ENCODE measurements at places on chromosomes 6 and 20.
A peak's percentile ranks its signal among the peaks of the same experiment; 100 is the strongest.

DNA sequence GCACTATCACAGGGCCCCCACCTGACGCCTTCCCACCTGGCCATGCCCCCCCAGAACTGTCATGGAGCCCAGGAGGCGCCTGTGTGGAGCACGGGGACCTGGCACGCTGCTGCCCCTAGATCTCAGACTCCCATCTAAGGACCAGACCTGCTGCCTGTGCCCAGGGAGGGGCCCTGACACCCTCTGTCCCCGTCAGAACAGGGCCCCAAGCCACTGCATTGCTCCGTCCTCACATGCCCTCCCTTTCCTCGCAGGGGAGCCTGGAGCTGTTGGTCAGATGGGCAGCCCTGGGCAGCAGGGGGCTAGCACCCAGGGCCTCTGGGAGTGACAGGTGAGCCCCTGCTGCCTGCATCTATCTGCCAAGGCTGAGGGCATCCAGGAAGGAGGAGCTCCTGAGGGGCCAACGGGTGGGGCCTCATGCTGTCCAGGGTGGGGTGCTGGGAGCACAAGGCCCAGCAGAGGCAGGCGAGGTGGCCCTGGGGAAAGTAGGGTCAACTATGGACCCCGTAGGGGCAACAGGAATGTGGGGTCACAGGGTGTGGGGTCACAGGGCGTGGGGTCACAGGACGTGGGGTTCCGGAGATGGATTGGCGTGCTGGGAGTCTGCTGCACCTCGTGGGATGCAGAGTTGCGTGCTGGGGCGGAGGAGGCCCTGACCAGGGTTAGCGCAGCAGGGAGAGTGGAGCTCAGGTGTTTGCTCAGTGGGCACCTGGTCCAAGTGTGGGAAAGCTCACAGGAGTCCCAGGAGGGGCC lies 31.6 kb downstream of the CHRNA4 start:
- no peak for DNase-seq

DNA sequence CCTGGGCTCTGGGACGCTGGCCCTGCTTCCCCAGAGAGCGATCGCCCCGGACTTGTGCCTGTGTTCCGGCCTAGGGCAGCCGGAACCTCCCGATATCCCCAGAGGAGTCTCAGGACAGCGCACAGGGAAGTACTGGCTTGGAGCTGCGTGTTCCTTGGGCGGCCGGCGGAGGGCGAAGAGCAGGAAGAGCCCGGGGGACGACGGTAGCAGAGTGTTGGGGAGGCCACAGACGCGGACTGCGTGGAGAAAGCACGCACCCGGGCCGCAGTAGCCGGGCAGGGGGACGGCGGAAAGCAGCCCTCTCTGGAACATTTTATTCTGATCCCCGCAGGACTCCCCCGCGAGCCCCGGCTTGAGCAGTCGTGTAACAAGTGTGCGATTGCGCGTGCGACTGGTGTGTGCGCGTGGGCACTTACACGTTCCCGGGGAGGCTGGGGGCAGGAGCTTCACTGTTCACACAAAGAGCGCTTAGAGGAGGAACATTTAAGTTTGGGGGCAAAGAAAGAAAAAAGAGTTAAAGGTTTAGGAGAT lies 36.1 kb downstream of the NCR2 start:
- DNase-seq = no peak

GRCh38 chr6:34374069-34374468 lies 18.4 kb downstream of the NUDT3 start:
- no peak for DNase-seq

- DNase-seq = no peak
Observed at GRCh38 chr6:122202576-122203137, 196.8 kb upstream of the HSF2 start.

DNA sequence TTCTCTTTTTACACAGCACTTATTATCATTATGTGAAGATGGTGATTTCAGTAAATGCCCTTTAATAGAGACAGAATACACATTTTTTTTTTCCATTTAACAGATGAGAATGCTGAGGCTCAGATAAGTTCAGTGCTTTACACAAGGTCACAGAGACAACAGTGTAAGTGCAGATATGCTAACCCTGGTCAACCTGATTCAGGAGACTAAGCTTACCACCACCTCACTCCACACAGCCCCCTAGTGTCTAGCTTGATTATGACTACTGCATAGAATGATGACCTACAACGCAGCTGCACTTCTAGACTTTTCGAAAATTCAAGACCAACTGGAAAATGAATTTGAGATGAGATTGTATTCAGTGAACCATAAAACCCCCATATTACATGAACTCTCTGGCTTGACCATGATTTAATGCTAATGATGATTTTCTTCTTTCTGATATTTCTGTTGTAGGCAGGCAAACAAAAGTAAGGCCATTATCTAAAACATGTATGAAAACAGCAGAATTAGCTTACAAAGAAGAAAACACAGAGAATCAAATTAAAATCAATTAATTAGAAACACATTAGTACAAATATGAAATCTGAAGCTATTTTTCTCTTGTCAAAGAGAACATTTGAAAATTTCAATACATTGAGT lies 212.1 kb upstream of the PHACTR1 start:
- peak; percentile 21 for DNase-seq

DNA sequence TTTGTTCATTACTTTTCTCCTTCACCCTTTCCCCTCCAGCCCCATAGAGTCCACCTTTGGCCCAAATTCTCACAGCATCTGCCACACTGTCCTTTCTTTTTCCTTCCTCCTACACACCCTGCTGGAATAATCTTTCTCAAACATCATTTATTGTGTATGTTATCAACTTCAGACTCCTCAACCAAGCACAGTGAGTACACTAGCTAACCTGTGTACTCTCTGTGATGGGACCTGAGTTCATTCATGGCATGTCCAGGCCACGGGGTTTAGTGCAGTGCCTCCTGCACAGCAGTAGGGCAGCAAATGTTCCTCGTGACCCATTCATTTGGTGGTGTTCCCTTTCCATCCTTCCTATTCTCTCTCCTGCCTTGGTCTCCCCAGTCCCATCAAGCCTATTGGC lies 7.1 kb upstream of the ARMC12 start:
- DNase-seq = no peak

DNA sequence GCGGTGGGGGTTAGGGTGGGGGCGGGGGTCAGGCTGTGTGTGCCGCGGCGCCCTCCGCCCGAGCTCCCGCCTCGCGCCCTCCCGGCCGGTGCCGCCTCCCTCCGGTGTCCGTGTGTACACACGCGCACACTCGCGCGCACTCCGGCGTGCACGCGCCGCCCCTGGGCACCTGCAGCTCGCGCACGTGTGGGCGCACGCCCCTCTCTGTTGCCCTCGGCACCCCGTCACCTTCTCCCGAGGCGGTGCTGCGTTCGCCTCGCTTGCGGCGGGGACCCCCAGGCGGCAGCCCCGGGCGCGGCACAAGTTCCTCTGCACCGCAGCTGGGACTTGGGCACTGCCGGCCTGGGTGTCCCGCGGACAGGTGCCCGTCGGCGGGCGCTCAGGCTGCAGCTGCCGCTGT lies 525 bp downstream of the MACROD2 start:
- DNase-seq = no peak

- DNase-seq = no peak
Observed at GRCh38 chr20:46119028-46119546, 973 bp downstream of the CD40 start.

DNA sequence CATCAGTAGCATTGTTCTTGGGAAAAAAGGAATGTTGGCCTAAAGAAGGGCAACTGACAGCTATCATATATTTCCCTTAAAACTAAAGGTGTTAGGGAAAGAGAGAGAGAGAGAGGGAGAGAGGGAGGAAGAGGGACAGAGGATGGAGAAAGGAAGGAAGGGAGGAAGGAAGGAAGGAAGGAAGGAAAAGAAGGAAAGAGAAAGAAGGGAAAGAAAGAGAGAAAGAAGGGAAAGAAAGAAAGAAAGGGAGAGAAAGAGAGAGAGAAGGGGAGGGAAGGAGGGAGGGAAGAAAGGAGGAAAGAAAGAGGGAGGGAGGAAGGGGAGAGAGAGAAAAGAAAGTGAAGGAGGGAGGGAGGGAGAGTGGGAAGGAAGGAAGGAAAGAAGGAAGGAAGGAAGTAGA lies 37.7 kb upstream of the ADGRF5 start:
- DNase-seq = no peak

- no peak for DNase-seq
Observed at GRCh38 chr6:132584698-132585097, 4.8 kb downstream of the TAAR5 start.

DNA sequence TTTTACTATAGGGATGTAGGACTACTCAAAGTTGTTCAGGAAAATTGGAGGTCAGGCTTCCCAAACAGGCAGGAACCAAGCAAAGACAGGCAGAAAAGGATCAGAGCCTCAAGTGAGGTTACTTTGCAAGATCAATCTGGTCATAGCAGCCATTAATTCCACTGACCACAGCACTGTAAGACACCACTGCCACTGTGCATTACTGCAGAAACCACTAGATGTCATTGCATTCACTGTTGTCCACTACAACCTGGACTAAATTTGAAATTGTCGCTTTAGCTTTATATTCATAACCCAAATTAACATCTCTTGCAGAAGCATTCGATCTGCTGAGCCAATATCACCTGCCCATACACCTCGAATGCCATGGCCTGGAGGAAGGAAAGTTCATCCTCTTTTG lies 126.9 kb upstream of the UFL1 start:
- DNase-seq = no peak

- DNase-seq = peak; percentile 69
Observed at GRCh38 chr20:50804437-50805348, 9.8 kb downstream of the BCAS4 start.

DNA sequence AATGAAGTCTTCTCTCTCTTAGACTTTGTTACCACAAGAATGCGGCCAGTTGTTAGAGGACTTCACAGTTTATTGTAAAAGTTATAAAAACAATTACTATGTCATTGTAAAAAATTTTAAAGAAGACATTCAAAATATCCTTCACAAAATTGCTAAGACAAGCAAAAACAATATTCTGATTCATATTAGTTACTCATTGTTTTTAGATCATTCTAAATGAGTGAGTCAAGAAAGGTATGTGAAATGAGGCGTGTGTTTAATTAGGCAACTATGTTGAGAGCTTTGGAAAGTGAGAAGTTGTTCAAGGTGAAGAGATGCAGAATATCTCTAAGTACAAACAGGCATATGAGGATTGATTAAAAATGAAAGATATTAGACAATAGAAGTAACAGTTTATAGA lies 875.3 kb downstream of the EYS start:
- DNase-seq = no peak

DNA sequence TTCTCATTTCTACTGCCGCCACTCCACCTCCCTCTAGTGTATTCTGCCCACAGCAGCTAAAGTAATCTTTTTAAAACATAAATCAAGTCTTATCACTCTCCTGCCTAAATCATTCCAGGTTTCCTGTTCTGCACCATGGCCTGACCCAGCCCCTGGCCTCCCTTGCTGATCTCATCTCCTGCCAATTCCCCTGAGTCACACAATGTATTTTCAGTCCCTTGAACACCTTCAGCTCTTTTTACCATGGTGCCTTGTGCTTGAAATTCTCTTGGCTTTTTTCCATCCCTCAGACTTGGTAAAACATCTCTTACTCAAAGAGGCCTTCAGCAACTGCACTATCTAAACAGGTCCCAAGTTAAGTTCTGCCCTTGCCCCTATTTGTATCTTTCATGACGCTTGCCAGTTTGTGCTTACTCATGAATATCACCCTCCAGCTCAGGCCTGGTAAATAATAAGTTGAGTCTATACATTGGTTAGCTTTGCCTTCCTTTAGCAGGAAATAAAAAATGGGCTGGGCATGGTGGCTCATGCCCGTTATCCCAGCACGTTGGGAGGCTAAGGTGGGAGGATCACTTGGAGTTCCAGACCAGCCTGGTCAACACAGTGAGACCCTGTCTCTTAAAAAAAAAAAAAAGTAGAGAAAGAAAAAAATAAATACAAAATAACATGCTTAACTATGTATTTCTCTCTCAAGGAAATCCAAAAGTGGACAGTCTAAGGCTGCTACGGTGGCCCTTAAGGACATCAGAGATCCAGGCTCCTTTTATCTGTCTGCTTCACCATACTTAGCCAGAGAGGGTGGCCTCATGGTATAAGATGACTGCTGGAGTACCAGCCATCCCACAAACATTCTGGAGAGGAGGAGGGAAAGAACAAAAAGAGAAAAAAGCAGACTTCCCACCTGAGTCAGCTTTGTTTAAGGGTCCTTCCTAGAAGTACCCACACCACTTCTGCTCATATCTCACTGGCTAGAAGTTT lies 62.2 kb downstream of the ARFGEF2 start:
- no peak for DNase-seq

DNA sequence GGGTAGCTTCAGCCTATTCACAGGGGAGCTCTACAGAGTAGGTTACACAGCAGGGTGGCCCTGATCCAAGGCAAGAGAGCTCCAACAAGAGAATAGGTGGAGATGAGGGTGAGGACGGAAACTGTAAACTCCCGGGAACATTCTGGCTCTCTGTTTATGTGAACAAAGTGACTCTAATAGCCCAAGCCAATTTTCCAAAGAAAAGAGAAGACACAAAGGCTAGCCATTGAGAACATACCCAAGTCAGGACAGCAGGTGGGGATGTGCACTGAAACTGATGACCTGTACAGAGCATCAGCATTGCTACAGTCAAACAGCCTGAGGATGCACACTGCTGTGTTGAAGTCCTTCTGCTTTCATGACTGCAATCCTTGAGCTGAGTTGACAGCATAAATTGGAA lies 136.0 kb upstream of the TOP1 start:
- DNase-seq = no peak

- DNase-seq = no peak
Observed at GRCh38 chr20:42258564-42259302, 640.6 kb upstream of the CHD6 start.

DNA sequence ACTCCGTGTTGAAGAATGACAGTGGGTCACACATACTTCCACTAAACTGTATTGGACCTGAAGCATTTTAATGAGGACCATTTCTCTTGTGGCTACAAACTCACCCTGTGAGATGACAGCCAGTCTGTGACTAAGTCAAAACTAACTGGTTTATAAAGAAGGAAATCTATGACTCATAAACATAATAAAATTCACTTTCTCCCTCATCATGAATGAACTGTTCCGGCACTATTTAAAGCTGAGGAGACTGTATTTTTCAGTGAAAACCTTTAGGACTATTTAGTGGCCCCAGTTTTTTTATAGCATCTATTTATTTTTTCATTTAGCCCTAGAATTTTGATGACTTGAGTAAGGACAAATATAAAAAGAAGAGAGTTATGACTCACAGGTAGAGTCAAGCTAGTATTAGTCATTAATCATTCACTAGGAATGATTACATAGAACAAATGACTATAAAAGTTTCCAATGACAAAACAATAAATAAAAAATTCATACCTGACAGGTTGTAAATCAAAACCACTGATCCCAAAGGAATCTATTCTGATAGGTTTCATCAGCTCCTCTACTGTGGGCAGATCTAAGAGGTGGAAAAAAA lies 34.2 kb downstream of the CEP162 start:
- no peak for DNase-seq

- no peak for DNase-seq
Observed at GRCh38 chr6:163369141-163369540, 45.4 kb upstream of the QKI start.

DNA sequence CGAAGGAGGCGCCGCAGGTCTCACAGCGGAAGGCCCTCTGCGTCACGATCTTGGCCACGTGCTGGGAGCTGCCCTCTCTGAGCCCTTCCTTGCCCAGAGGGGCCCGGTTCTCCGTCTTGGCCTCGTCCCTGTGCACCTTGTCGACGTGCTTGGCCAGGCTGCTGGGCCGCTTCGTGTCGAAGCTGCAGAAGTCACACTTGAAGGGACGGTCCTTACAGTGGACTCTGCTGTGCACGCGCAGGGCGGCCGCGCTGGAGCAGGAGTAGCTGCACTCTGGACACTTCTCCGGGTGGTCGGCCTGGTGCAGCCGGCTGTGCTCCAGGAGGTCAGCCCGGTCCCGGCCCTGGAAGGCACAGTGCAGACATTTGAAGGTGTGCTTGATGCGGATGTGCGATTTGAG lies 106.9 kb downstream of the ZFP64 start:
- no peak for DNase-seq

- peak; percentile 73 for DNase-seq
Observed at GRCh38 chr20:2172305-2173175, 70.9 kb downstream of the STK35 start.

All from activated CD8-positive, alpha-beta T cell treated with anti-CD3 and anti-CD28 coated beads, Interleukin-2, amount 10 ng/mL, durations not matched to agents 7 days and 5 days (primary cell).